ACHN (cell line): ENCODE measurements at places on chromosomes 5 and 9.

GRCh38 chr5:56814963-56815657 is at the start of gene MAP3K1:
MAP3K1 (plus strand) TSS chr5:56815549; CDS start chr5:56815574, 25 bp downstream.
- peak; percentile 76 for DNase-seq

DNA sequence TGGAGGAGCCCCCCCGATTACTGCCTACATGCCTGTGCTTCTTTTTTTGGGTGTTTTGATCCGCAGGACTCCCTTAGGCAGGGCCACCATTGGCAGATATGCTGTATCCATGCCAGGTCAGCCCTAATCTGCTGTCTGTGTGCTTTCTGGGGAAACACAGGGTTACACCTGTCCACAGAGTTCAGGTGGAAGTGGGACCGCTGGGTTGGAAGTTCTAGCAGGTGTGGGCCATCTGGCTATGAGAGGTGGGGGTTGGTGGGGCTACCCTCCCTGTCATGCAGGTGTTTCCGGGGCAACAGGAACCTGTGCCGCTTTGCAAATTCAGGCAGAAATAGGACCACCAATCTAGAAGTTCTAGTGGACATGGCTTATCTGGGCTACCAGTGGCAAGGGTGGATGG is 17.0 kb downstream of the IFNE start:
- DNase-seq, result no peak

DNA sequence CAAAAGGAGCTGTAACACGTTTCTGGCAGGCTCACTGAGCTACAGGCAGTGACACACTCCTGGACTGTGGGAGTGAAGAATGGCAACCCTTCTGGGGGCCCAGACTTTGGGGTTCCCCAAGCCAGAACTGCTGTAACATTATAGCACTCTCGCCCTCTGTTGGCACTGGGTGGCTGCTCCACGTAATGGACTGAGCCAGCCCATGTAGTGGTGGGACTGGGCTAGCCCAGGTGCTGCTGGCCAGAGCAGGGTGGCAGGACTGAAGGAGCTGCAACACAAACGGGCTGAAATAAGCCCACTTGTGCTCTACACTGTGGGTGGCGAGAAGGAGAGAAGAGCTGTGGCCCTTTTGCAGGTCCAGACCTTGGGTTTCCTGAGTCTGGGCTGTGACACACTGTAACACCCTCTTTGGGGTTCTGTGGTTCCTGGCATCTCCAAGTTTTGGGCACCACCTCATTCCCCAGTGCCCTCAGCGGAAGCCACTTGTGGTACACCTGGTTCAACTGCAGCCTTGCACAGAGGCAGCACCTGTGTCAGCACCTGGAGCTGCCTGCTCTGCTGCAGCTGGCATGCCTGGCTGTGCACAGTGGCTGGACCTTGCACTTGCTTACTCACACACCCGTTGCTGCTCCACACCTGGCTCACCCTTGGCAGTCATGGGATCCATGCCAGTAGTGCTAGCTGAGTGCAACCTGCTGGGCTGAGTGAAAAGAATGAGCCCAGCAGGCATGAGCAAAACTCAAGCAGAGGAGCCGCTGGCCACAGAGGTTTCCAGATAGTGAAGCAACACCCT is 95.0 kb upstream of the PRR16 start:
- no peak for DNase-seq

DNA sequence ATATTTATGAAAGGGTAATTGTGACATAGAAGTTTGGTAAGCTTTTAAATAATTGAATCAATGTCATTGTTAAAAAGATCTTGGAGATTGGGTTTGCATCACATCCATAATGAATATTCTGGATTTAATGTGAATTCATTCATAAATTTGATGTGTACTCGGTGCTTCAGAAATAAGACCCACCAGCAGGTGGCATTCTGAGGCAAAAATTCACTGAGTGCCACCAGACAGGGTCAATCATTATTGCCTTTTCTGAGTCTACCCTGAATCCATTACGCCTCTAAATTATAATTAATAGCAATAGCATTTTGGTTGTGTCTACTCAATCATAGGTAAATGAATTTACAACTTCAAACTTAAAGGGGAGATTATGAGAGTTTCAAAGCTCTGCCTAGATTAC is 1.0 kb downstream of the TRPC7 start:
- DNase-seq, result peak; percentile 7

- no peak for DNase-seq
Observed at GRCh38 chr9:68545033-68545705, 4.5 kb upstream of the TMEM252 start.

- DNase-seq, result peak; percentile 2
Observed at GRCh38 chr9:79224672-79225433, 346.9 kb upstream of the TLE4 start.

GRCh38 chr5:167850911-167851310 is 440.5 kb upstream of the WWC1 start:
- no peak for DNase-seq

- DNase-seq, result no peak
Observed at GRCh38 chr9:27528076-27528885, 1.3 kb downstream of the MOB3B start.

GRCh38 chr9:87337335-87338087 is 160.2 kb upstream of the DAPK1 start:
- DNase-seq, result peak; percentile 45

DNA sequence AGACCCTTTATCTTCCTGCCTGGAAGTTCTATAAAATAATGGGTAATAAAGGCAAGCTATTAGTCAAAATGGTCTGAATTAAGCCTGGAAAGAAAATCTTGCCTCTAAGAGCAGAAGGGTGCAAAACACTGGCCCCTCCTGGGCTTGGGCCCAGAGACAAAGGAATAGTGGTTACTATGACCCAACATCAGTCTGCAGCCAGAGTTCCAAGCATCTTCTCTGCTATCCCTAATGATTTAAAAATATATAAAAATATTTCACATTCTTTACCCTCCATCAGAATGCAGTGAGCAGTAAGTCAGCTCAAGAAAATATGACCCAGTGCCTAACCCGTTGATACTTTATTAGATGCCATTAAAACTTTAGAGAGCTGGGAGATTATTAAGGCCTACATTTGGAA is 14.7 kb downstream of the TNFAIP8 start:
- DNase-seq, result no peak

- no peak for DNase-seq
Observed at GRCh38 chr9:21267485-21268346, 27.9 kb upstream of the IFNA14 start.

- DNase-seq, result no peak
Observed at GRCh38 chr5:40502736-40503135, 177.0 kb upstream of the PTGER4 start.

DNA sequence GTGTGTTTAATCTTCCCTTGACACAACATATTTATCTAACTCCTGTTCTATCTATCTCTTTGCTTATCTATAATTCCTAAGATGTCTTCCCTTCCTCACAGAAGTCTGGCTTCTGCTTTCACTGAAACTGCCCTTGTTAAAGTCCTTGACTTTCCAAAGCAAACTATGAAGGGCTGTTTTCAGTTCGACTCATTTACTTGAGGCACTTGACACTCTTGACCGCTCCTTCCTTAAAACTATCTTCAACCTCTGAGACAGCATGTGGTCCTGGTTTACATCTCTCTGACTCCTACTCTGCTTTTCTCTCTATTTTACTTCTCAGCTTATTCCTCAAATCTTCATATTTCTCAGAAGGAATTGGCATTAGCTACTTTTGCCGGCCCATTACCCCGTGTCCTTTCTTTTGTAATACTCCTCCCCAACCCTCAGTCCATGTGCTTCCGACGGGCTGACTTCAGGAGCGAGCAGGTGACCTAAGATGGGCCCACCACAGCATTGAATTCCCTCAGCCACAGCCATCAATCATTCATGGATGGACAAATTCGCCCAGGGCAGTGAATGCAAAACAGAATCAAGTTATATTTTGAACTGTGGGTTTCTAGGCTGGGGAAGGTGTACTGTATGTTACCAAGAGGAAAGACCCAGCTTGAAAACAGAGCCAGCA is 1089.2 kb downstream of the PTPRD start:
- no peak for DNase-seq

- no peak for DNase-seq
Observed at GRCh38 chr5:83547161-83547560, 75.6 kb downstream of the VCAN start.

DNA sequence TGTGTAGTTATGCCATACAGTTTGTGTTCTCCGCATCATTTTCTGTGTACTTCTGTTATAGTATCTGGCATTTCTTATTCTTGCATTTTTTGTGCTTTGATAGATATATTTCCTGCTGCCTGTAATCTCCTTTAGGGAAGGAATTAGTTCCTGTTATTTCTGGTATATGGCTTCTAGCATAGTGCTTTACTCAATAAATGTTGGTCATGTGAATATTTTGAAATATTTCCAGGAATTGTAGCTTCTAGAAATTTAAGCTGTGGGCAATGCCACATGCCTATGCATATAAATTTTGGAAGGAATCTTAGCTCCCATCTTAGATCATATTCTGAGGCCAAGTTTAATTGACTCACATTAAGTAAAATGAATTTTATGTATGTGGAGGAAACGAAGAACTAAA is 11.5 kb upstream of the PRRC1 start:
- no peak for DNase-seq

DNA sequence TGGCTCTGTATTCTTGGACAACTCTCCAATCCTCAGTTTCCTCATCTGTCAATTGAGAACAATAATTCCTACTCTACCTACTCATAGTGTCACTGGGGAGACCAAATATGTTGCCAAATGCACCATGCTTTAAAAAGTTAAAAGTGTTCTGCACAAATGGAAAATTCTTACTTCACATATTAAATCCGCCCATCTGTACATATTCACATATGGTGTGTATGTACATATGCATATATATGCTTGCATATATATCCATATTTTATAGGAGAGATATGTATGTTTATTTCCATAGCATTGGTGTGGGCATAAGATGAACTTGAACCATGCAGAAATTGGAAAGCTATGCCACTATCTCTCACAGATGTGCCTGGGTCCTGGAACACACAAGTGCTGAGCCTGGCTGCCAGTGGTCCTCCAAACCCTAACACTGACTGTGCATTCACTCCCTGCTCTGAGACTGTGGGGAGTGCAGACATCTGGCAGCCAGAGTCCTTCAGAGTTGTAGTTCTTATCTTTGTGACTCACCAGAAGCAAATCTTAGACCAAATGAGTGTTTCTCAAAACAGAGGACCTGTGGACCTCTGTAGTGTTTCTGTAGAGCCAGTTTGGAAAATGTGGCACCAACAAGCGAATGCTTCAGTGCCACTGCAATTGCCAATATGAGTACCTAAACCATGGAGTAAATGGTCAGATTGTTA is 168.7 kb downstream of the GRIA1 start:
- no peak for DNase-seq

GRCh38 chr9:121021301-121021700 is 28.8 kb downstream of the C5 start:
- DNase-seq, result no peak

- no peak for DNase-seq
Observed at GRCh38 chr9:90943341-90943740, 141.7 kb downstream of the SYK start.

- no peak for DNase-seq
Observed at GRCh38 chr5:180313677-180314505, 22.0 kb upstream of the MAPK9 start.

- DNase-seq, result no peak
Observed at GRCh38 chr5:129412721-129413120, 47.4 kb upstream of the ADAMTS19 start.

GRCh38 chr9:86408121-86408520 is 53.9 kb upstream of the TUT7 start:
- no peak for DNase-seq

DNA sequence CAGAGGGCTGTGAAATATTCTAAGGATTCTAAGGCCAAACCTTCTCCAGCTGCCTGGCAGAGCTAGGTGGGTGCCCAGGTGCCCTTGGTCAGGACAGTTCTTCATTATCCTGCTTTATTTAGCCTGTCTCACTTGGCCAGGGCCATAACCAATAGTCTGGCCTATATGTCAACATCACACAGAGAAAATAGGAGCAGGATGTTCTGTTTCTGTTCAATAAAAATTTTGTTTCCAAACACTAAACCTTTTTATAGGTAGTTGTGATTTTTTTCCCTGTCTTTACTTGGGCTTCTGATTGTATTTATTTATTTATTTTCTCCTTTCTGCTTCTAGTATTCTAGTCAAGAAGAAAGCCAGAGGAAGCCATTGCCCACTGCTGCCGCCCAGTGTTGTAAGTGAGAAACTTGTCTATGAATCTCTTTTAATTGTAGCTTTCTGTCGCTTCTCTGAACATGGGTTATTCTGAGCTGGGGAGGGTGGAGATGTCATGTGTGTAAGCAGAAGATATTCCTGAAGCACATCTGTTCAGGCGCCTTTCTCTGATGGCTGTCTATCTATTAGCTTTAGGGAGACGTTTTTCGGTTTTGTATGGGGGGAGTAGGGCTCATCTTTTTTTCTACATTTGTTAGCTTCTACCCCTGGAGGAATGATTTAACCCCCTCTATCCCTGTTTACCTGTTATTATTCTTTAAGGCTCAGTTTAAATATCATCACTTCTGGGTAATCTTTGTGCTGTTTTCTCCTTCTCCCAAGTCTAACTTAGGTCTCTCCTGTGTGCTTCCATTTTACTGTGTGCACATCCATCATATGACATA is 97.1 kb downstream of the UNC13B start:
- peak; percentile 50 for DNase-seq
